Breast epithelium (tissue), 4 donors: ENCODE measurements at places on chromosomes 1 and 21. TPM values are rescaled to one million over a fixed set of nuclear protein-coding genes. Genes with fewer than 3 reads are reported as not detected.

GRCh38 chr1:62012836-62013235 lies 181.8 kb upstream of the L1TD1 start:
- no peak for DNase-seq

GRCh38 chr1:53176452-53177208 lies 20.0 kb upstream of the CPT2 start:
- DNase-seq = no peak

SPATA45 gene
- not detected for total RNA-seq

- DNase-seq = no peak
These were observed 5.8 kb downstream of the FALEC start for GRCh38 chr1:150521196-150521968.
